EL (cell line): ENCODE measurements at places on chromosomes 11 and 22.

DNA sequence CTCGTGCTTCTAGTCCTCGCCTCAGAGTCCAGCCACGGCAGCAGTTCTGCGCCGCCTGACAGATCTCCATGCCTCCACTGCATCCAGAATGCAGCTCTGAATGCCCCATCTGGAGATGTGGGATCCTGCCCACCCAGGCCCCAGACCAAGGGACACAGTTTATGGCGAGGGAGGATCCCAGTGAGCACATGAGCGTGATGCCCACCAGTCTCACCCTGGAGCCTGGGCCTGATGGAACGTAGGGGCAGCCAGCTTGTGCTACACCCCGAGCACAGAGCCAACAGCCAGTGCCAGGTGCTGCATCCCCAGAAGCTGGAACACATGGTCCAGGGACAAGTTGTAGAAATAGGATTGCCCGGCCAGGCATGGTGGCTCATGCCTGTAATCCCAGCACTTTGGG, 10.4 kb downstream of the IGLL1 start:
- DNase-seq: no peak

DNA sequence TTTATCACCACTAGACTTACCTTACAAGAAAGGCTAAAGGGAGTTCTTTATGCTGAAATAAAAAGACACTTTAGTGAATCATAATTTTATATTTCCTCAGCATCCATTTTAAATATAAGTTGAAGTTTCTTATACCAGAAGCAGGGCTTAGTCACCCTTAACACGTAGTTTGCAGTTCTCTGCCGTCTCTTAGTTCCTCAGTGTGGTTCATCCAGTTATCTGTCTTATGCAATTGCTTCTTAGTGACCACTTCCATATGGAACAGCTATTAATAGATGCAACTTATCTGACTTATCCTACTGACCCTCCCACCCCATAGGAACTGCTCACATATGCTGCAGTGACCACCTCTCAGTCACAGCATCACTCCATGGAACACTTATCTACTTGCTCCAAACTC, 11.7 kb upstream of the SLC36A4 start:
- DNase-seq: no peak

DNA sequence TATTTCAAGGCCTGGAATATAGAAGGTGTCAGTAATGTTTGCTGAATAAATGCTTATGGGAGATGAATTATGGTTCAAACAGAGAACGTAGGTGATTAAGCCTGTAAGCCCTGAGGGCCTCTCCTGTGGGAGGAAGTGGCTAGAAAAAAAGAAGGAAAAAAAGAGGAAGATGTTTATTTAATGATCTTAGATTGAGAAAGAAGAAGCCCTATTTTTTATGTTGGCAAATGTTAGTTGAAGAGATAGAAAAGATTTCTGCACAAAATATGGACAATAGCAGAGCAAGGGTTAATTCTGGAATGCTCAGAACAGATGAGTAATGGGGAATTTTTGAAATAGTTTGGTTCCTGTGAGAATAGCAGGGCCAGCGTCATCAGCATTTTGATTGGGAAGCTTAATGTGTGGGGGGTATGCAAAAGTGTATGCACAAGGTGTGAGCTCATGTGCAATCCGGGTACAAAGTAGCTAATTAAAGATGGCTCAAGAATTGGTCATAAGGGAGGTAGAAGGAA, 95.7 kb downstream of the TEAD1 start:
- DNase-seq: peak; percentile 94

DNA sequence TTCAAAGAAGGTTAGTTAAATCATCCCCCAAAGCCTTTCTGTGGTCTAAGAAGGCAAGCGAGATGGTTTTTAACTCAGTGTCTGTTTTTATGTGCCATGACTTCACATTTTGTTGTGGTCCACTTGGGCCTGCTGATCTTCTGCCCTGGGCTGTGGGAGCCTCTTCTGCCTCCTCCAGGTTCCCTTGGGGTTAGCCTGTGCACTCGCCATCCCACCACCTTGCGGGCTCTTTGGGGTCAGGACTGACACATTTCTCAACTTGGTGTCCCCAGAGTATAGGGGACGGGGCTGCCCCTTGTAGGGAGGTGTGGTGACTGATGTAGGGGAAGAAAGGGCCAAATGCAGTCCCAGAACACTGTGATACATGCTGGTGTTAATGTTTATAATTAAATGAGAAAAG, 207.0 kb downstream of the TBC1D22A start:
- no peak for DNase-seq

DNA sequence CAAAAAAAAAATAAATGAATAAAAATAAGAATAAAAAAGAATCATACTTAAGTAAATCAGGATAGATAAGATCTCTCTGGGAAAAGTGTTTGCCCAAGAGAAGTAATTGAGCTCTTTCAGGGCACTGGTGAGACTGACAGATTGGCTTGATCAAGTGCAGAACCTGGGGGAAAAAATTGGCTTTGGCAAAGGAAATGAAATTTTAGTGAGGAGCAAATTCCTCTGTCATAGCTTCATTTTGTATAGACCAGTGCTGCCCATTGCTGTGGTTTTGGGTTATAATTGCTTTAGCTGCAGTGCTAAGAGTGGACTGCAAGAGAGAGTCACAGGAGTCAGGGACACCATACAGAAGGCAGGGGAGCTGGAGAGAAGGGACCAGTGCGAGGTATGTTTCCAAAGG, 35.7 kb downstream of the SFI1 start:
- peak; percentile 11 for DNase-seq

GRCh38 chr11:75539459-75540334, 14.0 kb upstream of the GDPD5 start:
- DNase-seq: no peak

GRCh38 chr22:49415151-49415951, 412.3 kb downstream of the BRD1 start:
- DNase-seq: no peak

- DNase-seq: peak; percentile 55
Observed at GRCh38 chr11:109085708-109086373, 336.1 kb upstream of the C11orf87 start.

GRCh38 chr11:35742707-35743454, 80.3 kb downstream of the TRIM44 start:
- DNase-seq: no peak

DNA sequence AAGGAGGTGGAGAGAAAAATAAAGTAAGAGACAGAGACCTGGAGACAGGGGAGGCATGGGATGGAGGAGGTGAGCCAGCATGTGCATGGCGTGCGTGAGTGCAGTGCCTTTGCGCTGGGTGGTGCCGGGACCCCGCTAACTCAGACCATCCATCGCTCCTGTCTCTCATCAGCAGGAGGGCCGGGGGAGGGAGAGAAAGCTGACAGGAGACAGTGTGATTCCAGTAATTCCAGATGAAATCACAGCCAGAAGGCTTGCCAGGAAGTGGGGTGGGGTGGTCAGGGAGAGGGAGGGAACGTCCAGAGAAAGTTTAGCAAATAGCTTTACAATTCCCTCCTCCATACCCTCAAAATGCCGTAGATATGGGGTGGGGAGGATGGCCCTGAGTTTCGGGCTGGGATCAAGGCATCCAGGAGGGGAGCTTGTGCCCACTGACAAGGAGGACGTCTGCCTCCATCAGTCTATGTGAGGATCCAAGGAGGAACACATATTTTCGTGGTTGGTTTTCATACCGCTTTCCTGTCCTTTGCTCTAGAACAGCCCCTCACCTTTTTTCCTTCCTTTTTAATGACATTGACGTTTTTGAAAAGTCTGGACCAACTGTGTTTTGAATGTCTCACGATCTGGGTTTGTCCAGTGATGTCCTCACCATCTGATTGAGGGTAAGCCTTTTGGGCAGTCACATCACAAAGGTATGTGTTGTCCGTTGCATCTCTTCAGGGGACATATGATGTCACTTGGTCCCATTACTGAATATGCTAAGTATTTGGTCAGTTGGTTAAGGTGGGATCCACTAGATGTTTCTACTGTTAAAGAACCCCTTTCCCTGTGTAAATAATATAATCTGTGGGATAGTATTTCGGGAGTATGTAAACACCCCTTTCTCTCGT, 567.3 kb downstream of the MIAT start:
- DNase-seq: peak; percentile 76

DNA sequence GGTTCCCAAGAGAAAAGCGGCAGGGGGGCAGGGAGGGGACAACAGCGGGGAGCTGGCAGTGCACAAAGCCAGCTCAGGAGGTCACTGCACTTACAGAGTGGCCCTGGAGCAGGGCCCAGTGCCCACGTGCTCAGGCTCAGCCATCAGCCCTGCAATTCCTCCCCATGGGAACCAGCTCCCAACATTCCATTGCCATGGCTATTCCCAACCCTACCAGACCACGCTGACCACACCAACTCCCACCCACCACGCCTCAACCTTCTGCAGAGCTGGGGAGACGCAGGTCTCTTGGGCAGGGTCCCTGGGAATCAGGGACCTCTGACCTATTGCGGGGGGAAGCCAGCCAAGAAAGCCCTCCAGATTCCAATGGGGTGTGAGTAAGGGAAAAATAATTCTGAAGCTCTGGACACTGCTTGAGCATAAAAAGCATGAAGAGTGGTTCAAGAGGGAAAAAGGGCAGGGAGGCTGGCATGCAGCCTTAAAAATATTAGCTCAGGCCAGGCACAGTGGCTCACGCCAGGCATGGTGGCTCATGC, 38.3 kb upstream of the TFIP11 start:
- DNase-seq: peak; percentile 99

- peak; percentile 62 for DNase-seq
Observed at GRCh38 chr11:102836290-102836875, 7.0 kb downstream of the MMP3 start.

GRCh38 chr11:44162662-44163061, 67.2 kb downstream of the EXT2 start:
- no peak for DNase-seq

DNA sequence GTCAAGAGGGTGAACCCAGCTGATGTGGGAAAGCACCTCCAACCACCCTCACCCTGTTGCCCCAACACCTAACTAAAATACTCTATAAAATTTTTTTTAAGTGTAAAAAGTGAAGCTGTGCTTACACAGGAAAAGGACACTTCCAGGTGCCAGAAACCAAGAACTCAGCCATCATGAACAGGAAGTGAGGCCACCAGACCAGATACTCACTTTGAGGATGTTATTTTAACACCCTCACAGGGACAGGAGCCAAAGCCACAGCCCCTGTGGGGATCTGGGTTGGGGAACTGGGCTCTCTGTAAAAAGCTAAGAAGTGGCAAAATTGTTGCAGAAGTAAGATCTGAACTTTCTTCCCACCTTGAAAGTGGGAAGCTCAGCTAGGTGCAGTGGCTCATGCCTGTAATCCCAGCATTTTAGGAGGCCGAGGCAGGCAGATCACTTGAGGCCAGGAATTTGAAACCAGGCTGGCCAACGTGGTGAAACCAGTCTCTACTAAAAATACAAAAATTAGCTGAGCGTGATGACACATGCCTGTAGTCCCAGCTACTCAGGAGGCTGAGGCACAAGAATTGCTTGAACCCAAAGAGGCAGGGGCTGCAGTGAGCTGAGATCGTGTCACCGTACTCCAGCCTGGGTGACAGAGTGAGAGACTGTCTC, 3.8 kb downstream of the RSPH14 start:
- peak; percentile 40 for DNase-seq

GRCh38 chr11:104570078-104570701, 328.1 kb downstream of the CASP12 start:
- peak; percentile 20 for DNase-seq

GRCh38 chr11:60899046-60899936, 7.1 kb downstream of the PRPF19 start:
- peak; percentile 61 for DNase-seq

DNA sequence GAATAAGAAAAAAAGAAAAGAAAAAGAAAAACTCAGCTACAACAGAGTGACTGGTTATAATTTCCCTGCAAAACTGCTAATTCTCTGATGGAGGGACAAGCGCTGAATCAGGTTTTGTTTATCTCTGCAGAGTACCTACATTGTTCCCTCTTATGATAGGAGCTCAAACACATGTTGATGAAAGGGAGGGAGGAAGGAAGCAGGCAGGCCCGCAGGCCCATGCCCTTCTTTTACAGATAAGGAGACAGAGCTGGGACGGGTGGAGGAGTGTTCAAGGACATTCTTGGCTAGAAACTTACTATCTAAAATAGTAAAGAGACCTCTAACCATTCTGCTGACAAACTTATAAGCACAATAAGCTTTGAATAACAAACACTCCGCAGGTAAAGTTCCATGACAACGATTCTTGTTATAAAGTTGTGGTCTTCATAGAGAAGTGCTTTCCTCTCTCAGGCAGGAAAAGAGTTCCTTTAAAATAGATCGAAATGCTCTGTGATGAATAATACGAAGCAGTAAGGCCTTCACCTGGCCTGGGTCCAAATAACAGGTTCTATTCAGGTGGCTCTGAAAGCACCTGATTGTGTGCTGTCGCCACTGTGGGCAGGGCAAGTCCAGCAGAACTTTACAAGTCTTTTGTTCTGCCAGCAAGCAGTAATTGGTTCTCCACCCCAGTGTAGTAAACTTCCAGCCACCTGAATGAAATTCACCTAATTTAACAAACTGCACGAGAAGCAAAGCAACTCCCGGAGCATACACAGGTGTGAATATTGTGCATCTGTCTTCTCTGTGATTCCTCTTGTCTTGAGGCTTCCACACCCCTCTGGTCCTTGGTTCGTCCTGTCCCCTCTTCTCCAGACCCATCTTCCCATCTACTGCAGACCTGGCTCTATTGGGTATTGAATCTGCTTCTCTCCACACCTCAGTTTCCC, 15.3 kb upstream of the MICAL2 start:
- DNase-seq: no peak

- no peak for DNase-seq
Observed at GRCh38 chr11:64987998-64988854, 8.5 kb downstream of the BATF2 start.

DNA sequence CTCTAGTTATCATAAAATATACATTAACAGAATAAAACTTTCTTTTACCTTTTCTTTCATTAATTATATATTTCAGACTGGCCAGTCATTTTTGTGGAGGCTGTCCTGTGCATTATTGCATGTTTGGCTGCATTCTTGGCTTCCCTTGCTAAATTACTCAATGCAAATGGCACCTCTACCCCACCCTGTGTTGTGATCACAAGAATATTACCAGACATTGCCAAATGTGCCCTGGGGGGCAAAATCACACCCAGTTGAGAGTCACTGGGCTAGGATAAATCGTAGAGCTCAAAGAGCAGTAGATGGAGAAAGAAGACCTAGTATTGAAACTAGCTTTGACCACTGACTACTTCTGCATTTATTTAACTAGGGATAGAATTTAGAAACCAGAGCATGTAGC, 1257.8 kb upstream of the TENM4 start:
- no peak for DNase-seq
